ENCODE measurements at places on chromosomes 4 and X.

DNA sequence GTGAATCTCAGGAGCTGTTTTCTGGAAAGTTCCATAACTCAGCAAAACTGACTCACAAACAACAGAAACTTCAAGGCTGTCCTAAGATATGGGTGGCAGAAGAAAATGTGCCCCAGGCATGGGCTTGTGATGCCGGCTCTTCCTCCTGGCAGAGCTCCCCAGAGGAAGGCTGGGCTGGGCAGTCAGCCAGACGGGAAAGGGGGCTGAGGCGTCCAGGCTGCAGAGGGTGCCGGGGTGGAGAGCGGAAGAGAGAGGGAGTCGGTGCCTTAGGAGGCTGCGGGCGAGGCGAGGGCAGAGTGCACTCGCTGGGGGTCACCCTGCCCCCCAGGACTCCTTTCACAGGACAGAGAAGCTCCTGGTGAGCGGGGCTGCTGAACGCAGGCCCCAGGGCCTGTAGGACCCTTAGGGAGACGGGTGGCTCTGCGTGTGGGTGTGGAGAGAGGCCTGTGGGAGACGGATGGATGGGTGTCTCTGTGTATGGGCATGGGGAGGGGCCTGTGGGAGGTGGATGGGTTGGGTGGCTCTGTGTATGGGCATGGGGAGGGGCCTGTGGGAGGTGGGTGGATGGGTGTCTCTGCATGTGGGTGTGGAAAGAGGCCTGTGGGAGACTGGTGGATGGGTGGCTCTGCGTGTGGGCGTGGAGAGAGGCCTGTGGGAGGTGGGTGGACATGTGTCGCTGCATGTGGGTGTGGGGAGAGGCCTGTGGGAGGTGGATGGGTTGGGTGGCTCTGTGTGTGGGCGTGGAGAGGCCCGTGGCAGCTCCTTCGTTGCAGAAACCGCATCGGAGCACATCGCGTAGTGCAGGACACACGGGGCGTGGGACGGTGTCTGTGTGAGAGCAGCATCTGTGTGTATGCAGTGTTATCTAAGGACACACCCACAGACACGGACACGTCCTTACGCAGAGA, 15.9 kb downstream of the PCGF3 start:
- DNase-seq = no peak

DNA sequence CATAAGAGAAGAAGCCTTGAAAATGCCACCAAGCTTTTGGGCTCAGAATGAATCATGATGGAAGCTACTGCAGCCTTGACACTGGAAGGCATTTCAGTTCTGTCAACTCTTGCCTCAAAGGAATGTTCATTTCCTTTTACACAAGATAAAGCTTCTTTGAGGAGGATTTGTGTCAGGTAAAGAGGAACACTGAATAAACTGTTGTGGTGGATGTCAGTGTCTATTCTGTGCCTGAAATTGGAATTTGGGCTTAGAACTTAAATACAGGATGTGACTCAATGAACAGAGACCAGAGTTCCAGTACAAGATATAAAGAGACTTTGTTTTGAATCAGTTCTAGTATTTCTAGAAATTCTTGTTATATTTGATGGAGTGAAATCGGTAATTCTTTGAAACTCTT, 313.2 kb downstream of the PACRGL start:
- no peak for DNase-seq

- DNase-seq = no peak
These were observed 271.9 kb downstream of the MID1IP1 start for GRCh38 chrX:39073131-39073530.

DNA sequence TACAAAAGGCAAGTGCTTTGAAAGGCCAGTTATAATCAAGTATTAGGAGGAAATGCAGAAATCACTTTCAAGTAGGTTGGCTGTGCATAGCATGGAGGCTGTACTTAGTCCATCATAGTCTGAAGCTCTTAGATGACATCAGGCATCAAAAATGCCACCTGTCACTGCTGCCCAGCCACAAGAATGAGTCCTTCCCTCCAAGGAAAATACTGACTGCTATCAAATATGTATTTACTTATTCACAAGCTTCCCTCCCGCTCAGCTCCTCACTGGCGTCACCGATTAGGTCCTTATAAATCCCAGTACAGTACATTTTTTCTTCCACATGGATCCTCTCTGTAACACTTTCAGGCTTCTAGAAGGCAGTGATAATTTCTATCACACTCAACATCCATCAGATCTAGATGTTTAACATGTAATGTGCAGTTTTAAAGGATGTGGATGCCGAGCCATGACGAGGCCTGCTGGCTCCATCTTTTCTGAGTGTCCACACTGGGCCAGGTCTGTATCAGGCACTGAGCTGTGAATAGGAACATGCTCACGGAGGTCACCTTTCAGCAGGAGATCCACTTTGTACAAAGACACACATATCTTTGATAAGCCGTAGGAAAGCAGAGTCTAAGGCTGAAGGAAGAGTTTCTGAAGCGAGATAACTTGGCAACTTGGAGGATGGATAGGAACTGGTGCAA, 121.9 kb downstream of the PALLD start:
- DNase-seq = no peak

DNA sequence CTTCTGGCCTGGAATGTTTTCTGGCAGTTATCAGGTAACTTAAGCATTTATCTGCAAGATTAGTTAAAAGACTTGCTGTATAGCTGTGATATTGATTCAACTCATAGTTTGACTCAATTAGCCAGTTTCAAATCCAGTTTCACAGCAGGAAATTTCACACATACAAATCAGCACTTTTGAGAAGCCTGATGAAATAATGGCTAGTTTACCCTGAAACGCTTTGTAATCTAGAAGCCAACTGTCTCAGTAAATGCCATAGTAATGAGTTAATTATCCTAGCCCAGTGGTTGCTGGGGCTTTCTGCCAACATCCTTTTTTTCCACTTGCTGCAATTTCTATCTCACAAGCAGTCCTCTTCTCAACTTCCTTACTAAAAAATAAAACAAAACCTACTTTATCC, 53.1 kb downstream of the ARHGEF38 start:
- no peak for DNase-seq
